Muscle of arm (tissue), 14 donors: ENCODE measurements at places on chromosomes 1 and 21. TPM values are rescaled to one million over a fixed set of nuclear protein-coding genes. Genes with fewer than 3 reads are reported as not detected.

Gene ALX3
- polyA plus RNA-seq = not detected

DNA sequence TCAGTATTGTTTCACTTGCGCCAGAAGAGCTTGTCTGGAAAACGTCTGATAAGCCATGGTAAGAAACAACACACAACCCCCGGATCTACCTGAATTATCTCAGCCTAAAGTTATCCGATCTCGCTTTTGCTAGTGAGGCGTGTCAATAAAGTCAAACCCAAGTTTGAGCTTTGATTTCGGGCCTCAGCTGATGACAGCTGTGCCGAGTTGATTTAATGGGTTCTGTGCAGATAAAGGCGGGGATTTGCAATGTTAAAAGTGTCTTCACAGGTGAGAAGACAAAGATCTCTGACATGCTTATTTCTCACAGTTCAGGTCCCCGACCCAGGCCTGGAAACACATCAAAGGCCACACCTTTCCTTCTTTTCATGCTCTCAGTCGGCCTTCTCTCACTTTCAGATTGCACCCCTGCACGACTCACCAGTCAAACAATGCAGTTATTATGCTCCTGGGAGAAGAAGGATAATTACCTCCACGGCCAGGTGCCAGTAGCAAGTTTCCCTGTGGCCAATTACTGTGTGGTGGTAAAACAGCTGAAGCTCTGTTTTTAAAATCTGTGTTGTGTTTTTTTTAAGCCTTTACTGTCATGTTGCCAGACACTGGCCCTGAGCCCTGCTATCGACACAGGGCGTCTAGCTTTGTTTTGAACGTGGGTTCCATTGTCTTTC is 245.3 kb upstream of the RUNX1 start:
- no peak for DNase-seq

DNA sequence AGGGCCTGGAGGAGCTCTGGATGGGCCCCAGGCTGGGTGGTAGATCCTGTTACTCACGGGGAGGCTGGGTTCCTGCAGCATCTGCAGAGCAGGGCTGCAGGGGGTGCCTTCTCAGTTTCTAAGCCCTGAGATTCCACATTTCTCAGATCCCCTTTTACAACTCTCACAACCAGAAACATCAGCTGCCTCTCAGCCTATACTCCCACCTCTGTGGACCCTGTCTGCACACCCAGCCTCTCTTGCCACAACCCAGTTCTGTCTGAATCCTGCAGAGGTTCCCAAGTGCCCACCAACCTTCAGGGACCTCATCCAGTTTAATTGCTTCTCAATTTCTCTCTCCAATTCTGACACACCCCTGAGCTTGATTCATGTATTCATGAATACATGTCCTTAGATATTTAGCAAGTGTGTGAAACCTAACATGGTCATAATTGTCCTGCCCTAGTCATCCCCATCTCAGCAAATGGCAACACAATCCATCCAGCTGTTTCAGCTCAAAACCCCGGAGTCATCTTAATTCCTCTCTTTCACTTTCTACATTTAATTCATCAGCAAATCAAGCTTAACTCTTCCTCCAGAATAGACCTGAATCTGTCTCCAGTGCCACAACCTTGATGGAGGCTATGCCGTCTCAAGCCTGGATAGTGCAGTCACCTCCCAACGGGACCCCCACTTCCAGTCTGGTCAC is 57.0 kb upstream of the NEK2 start:
- no peak for DNase-seq

GRCh38 chr1:31105646-31106045 is 40.1 kb upstream of the PUM1 start:
- DNase-seq = no peak

GRCh38 chr1:229013981-229014380 is 256.9 kb upstream of the RAB4A start:
- no peak for DNase-seq

Gene OR2T3
- not detected for polyA plus RNA-seq

- DNase-seq = no peak
Measured at GRCh38 chr1:67716800-67717199, 31.8 kb downstream of the GADD45A start.

GRCh38 chr1:6419397-6419803 is 319 bp downstream of the HES2 start:
- no peak for DNase-seq

DNA sequence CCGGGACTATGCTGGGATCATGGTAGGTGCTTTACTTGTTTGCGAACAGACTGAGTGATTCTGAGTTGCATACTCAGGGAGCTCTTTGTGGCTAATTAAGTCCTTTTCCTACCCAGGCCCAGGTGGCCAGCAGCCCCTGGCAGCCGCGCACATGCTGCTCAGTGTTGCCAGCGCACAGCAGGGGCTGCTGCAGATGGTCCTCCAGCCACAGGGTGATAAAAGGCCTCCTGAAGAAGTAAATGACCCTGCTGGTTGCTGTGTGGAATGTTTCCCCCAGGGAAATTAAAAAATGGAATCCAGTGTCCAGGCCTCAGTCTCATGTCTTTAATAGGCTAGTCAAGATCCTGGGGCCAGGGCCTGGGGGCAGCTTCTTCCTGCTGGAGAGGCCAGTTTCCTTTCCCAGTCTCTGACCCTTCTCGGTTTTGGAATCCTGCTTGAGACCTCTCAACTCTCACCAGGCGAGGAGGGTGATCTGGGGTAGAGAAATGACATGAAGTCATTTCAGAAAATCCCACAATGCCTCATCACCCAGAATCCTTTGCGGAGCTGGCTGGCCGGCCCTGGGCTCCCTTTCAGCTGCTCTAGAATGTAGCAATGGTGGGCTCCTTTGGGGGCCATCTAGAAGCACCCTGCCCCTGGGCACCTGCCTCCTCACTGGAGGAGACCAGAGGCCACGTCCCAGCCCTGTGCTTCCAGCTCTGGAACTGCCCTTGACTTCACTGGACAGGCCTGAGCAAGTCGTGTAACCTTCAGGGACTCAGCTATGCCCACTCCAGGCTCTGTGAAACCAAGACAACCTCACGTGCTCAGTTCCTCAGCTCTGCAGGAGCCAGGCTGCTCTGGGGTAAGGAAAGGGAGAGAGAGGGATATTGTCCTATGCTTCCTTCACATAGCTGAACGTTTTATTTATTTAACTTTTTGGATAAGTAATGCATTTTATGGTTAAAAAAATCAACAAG is 131.4 kb downstream of the MRPS6 start:
- no peak for DNase-seq
